ENCODE measurements at places on chromosomes 7 and 10. TPM values are rescaled to one million over a fixed set of nuclear protein-coding genes. Genes with fewer than 3 reads are reported as not detected.

DNA sequence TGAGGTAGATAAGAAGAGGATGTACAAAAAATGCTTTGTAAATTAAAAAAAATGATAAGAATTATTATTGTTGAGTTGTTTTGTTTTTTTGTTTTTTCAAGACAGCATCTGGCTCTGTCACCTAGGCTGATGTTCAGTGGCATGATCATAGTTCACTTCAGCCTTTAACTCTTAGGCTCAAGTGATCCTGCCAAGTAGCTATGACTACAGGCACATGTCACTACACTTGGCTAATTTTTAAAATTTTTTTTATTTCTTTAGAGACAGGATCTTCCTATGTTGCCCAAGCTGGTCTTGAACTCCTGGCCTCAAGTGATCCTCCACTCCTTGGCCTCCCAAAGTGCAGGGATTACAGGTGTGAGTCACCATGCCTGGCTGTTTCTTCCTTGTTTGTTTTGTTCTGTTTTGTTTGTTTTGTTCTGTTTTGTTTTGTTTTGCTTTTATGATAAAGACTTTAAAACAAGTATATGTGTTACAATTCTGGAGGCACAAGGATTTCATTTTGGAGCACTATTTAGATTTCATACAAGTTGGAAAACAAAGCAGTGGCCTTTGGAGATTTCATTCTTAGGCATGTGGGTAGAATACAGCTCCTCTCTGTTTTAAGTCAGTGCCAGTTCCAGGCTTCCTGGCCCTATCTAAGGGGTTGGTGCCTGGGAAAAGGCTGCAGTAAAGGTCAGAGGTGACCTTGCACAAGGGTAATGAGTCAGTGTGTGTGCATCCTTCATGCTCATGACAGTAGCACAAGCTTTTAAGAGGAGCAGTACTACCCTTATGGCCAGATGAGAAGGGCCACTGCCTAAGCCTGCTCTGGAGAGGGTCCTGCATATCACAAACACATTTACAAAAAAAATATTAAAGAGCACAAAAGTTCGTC is 17.9 kb downstream of the FGFBP3 start:
- peak; percentile 51 for DNase-seq

Gene STRIP2
- total RNA-seq = 12.1 TPM

GRCh38 chr7:135801045-135801693 is 52.6 kb upstream of the FAM180A start:
- peak; percentile 86 for DNase-seq

DNA sequence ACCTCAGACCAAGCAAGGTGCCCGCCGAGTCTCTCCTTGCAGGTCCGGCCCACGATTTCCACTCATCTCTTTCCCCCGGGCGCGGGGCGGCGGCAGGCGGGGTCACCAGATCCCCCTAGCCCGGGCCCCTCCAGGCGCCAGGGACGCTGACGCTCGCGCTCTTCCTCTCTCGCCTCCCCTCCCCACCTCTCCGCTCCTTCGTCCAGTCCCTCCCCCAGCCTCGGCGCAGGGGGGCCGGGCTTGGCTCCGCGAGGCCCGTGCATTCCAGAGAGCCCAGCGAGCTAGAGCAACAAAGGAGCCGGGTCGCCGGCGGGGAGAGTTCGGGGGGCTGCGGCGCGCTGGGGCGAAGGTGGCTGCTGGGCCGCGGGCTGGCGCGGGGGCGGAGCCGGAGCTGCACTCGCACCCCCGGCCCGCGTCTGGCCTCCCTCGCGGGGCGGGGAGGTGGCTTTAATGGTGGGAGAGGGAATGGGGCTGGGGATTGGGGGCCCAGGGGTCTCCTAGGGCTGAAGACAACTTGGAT is at the start of gene SMO:
Gene SMO, plus strand, starts transcription at position 262 of the 520 bp plus-strand sequence. CDS start 519 bp downstream, outside the sequence.
- DNase-seq = peak; percentile 52

GRCh38 chr10:104440221-104440620 is 86.6 kb downstream of the CFAP58 start:
- no peak for DNase-seq

DNA sequence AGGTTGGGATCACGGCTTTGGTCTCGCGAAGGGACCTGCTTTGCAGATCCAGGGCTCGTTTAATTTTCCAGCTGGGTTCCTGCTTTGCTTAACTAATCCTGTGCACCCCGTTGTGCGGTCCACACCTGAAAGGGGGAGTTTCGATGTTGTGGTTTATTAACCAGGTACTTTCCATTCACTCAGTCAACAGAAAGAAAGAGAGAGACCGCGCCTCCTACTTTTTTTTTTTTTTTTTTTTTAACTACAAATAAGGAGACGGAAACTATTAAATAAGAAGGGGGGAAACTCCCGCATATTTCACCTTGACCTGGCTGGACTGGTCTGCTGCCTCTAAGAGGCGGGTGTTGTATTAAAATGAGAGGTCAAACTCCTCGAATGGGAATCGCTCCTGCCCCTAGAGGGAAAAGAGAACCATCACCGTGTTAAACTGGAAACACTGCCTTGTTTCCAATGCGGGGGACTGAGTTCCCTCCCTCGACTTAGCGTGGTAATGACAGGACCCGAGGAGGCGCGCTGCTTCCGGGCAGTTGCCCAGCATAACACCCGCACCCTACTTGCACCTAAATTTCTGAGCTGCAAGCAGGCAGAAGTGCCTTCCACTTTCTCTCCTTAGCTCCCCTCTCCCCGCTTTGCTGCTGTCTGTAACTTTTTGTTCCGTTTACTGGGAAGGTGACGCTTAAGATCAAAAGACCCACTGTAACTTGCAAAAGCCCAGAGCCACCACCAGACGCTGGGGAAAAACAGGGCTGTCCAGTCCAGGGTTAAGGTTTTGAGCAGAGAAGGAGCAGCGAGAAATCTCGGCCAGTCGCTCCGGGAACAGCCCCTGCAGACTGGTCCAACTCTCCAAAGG is 1.1 kb upstream of the ITGB8 start:
- peak; percentile 92 for DNase-seq

- DNase-seq = no peak
These were observed 63.2 kb downstream of the EBF3 start for GRCh38 chr10:129900825-129901224.

Gene CHAT
- total RNA-seq = not detected

GRCh38 chr7:106766551-106766950 is 98.5 kb upstream of the PIK3CG start:
- DNase-seq = no peak

Gene CYP2C19
- not detected for total RNA-seq

Gene GPR85
- 5.9 TPM for total RNA-seq

- no peak for DNase-seq
These were observed 85.0 kb downstream of the PTN start for GRCh38 chr7:137258552-137258951.

- DNase-seq = peak; percentile 90
These were observed 82.9 kb downstream of the CADPS2 start for GRCh38 chr7:122803323-122803722.

- no peak for DNase-seq
These were observed 51.3 kb upstream of the FRMD4A start for GRCh38 chr10:14382022-14382421.

DNA sequence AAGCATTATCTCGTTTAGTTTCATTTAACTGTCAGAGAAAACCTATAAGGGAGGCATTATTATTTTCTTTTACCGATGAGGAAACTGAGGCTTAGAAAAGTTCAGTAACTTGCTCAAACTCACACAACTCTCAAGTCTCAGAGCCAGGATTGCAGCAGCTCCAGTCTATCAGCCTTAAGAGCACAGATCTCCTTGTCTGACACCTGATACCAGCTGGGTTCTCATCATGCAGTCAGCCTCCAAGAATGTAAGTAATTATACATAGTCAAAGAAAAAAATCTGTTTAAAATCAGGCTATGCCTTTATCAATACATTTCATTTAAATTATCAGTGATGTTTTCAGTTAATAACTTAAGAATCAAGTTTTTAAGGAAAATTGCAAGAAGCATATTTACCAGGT is 236.6 kb upstream of the TCF7L2 start:
- DNase-seq = no peak

- DNase-seq = no peak
These were observed 33.8 kb downstream of the IL15RA start for GRCh38 chr10:5943536-5943935.

- DNase-seq = no peak
These were observed 134.3 kb upstream of the MDFIC start for GRCh38 chr7:114787556-114787955.

- DNase-seq = no peak
These were observed at the start of gene ANKRD30A for GRCh38 chr10:37125191-37125732. ANKRD30A (plus strand) TSS chr10:37125598; CDS start chr10:37125788, 190 bp downstream.

Gene TMEM196
- not detected for total RNA-seq

DNA sequence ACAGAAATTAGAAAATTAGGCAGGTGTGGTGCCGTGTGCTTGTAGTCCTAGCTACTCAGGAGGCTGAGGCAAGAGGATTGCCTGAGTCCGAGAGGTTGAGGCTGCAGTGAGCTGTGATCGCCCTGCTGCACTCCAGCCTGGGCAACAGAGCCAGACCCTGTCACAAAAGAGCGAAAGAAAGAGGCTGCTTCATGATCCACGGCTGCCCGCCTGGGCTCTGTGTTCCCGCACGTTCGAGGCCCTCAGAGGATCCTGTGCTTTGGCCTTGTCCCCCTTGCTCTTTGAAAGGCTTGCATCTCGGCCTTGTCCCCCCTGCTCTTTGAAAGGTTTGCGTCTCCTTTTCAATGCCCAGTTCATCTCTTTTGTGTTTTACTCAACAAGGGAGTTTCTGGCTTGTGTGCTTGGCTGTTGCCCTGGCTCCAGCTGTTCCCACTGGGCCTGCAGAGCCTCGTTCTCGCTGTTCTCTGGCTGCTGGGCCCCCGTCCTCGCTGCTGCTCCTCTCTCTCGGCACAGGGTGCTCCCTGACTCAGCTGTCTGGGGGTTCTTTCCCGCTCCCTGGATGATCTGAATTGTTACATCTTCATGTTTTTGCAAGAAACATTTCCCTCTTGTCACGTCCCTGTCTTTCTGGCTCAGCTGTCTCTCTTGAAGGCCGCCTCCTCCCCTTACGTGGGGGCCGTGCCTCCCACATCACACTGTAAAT is 45.1 kb upstream of the INPP5A start:
- DNase-seq = no peak

Gene ATG9B
- total RNA-seq = 0.13 TPM

GRCh38 chr7:142876991-142877910 is 8.3 kb downstream of the TRPV6 start:
- no peak for DNase-seq

- DNase-seq = peak; percentile 74
These were observed 141.3 kb upstream of the KLF14 start for GRCh38 chr7:130875265-130875741.

Gene CCL24
- not detected for total RNA-seq

DNA sequence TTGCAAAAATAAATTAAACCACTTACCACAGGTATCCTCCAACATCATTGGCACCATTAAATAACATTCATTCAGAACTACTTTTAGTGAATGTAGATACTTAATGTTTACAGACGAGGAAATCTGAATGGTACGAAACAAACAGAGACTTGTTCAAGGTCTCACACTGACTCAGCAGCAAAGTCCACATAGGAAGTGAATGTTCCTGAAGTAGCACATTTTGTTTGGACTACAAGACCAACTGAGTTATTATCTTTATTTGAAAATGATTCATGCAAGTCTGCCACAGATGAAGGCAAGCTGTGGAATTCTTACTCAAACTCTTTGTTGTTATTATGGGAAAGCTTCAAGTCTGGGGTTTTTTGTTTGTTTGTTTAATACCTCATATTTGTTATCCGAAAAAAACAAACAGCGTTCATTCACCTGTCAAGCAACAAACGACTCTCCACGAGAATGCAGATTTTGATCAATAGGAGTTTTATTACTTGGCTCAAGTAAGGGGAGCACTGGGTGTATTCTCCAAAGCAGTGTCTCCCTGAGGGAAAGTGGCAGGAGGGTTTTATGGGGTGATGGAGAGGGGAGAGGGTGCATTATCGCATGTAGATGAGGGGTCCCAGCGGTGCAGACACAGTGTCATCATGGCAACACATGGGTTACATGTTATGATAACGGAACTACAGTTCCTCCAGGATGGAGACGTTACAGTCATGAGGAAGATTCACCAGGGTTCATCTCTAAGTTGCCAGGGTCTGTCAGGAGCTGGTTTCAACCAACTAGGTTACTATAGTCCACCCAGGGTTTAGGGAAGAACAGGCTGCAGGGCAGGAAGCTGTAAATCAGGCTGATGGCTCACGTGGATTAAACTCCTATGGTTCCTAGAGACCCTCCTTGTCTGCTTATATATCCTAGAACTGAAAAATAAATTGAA is 147.7 kb upstream of the AKR1E2 start:
- no peak for DNase-seq

- no peak for DNase-seq
These were observed 13.4 kb upstream of the PRF1 start for GRCh38 chr10:70615784-70616522.

Gene SCIN
- 0.59 TPM for total RNA-seq

Gene SPDYE5
- not detected for total RNA-seq

- no peak for DNase-seq
These were observed 319.7 kb downstream of the SNX13 start for GRCh38 chr7:17620566-17620965.

DNA sequence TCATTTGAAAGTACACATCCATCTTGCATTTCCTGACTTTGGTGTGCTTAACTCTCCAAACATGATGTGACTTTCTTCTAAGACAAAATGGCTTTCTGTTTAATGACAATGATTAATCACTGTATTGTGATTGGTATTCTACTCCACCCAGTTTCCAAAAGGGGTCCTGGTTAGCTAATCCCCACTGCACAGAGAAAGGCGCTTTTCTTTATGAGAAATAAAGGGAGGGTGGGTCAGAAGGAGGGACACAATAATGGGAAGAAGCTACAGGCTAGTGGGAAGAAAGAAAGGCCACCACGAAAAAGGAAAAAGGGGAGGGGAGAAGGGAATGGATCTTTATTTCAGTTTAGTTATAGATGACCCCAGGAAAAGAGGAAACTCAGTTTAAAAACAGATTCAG is 69.2 kb downstream of the PRTFDC1 start:
- DNase-seq = no peak

- DNase-seq = no peak
These were observed 94.0 kb downstream of the DIP2C start for GRCh38 chr10:595473-595872.

DNA sequence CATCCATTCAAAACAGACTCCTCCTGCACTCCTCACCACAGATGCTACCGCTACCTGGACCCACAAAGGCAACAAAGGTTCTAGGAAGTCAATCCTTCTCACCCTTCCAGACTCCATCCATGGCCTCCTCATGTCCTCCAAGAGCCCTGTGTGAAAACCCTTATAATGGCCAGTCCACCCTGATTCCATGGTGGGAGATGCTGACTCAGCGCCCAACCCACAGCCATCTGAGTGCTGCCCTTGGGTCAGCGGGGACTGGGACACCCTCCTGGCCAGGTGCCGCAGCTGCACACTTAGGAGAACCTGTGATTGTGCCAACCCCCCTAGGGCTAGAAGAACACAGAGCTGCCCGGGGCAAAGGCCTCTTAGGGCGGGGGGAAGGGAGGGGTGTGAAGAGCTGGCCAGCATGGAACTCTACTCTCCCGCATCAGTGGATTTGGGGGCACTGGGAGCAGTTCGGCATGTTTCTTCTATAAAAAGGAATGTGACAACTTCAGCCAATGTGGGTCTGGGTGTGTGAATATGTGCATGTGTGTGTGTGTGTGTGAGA is 25.4 kb downstream of the TMEM273 start:
- no peak for DNase-seq
